ENCODE measurements at places on chromosomes 6 and 20.
A peak's percentile ranks its signal among the peaks of the same experiment; 100 is the strongest.

DNA sequence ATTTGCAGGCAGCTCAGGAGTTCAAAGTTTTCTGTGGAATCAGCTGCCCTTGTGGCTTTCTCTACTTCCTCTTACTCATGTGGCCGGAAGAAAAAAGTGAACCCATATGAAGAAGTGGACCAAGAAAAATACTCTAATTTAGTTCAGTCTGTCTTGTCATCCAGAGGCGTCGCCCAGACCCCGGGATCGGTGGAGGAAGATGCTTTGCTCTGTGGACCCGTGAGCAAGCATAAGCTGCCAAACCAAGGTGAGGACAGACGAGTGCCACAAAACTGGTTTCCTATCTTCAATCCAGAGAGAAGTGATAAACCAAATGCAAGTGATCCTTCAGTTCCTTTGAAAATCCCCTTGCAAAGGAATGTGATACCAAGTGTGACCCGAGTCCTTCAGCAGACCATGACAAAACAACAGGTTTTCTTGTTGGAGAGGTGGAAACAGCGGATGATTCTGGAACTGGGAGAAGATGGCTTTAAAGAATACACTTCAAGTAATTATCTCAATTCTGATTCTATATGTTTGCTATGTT lies 1.1 kb downstream of the MGME1 start:
- peak; percentile 57 for DNase-seq

GRCh38 chr6:160260803-160261450 lies 2.3 kb upstream of the SLC22A2 start:
- no peak for DNase-seq

DNA sequence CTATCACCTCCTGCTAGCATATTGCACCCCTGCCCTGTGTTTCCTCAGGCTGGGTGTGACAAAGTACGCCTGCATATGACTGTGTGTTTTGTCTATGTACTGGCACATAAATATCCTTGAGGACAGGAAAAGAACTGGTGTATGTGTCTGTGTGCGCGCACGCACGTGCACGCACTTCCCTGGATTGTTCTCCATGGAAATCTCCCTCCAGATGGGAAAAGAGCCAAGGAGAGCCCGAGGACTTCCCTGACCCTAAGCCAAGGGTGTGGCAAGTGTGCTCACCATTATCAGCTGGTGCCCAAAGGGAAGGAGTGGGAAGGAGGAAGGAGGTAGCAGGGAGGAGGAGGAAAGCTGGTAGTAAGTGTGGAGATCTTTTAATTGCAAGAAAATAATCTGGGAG lies 117.6 kb downstream of the HIVEP2 start:
- no peak for DNase-seq

DNA sequence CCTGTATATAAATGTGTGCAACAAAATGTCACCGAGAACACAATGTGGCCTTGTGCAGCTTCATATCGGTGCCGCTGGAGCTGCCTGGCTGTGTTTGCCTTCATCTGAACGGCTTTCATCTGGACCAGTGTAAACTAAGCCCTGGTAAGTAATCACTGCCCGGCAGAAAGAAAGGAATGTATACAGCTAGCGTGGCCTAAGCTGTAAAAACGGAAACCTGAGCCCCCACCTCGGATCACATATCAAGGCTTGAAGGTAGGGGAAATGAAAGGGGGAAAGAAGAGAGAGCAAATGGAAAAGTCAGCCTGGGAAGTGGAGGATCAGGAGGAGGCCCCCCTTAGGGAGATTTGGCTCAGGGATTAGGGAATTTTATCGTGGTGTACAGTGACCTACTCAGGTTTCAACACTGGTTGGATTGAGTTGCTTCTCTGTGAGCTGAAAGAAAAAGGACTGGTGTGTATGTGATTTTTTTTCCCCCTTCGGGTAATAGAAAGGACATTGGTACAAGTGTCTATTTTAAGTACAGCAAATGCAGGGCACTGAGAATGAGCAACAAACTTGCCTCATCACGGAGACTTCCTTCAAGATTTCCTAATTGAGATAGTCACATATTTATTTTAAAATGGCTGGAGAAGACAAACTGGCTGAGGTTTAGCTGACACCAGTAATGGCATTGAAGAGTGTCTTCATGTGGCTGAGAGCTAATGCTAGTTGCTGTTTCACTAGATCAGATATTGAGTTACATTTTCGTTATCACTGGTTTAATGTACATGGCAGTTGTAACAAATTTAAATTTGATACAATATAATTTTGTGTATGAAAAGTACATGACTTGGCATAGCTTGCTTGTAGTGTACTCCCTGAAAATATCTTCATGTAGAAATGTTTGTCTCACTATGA lies 3.5 kb downstream of the SOBP start:
- DNase-seq: no peak

- peak; percentile 64 for DNase-seq
Measured at GRCh38 chr20:19440660-19441527, 228.5 kb downstream of the SLC24A3 start.

DNA sequence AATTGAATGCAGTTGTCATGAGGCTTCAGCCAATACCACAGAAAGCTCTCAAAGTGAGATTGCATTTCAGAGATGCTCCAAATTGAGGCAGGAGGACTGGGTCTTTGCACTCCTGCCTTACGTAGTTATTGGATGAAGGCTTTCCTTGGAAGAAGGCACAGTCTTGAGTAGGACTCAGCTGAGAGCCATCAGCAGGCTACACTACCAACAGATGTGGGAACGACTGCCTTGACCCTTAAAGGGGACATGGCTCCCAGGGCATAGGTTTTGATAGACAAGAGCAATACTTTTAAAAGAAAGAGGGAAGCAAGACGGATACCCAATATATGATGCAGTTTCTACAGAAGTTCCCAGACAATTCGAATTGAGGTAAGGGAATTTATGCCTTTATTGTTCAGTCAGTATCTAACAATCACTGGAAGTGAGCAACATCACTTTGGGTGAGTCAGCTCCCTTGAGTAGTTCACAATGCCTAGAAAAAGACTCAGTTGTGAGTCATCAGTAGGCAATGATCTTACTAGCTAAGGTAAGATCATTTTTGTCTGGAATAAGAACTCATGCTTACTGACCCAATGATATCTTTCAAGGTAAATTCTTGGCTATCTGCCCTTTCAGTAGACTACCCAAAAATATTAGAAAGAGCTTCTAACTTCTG lies 390.8 kb downstream of the GJA1 start:
- no peak for DNase-seq

DNA sequence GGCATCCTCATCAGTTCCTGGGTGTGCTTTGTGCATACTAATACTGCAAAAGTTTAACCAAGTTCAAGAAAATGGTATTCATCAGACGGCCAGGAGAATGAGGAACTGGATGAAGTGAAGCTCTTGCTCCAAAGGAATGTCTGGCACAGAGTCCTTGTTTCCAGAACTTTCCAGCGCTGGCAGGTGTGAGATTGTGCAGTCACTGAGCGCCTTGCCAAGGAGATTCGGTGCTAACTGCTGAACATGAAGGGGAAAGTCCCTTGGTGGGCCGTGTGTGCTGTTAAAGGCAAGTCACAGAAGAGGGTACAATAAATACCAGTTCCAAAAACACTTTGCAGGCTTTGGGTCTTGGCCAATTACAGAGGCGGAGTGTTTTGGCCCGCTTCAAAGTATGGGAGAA lies 262.3 kb upstream of the SOX4 start:
- DNase-seq: no peak

- DNase-seq: peak; percentile 38
Measured at GRCh38 chr20:4297127-4297826, 281.9 kb upstream of the RNF24 start.

GRCh38 chr6:121498481-121499276 lies 63.2 kb downstream of the GJA1 start:
- no peak for DNase-seq

GRCh38 chr20:50583442-50584150 lies 73.4 kb downstream of the PTPN1 start:
- no peak for DNase-seq
